ENCODE measurements at places on chromosomes 12 and 14.

DNA sequence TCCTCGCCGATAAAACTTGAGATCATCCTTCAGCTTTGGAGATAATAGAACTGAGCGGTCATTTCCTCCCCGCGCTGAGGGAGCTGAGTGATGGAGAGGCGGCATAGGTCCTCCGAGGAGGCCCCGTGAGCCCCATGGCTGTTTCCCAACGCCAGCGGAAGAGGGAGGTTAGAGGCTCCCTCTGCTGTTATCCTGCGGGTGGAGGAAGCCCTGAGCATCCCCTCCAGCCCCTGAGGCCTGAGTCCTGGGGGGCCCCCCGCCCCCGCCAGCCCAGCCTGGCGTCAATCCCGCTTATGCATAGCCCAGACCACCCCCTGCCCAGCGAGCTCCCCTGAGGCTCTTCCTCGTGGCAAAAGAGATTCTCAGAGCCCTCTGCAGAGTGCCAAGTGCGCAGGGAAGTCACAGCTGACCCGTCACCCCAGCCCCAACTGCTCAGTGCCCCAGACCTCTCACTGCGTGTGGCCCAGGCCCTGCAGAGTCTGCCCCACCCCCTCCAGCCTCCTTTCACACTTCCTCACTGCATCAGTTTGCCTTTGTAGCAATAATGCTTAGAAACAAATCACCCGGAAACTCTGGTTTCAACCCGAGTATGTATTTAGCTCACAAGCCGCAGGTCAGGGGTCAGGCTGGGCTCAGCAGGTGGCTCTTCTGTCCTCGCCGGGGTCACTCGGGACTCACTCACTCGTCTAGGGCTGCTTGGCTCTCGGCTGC, 44.7 kb upstream of the GALNT9 start:
- no peak for DNase-seq

DNA sequence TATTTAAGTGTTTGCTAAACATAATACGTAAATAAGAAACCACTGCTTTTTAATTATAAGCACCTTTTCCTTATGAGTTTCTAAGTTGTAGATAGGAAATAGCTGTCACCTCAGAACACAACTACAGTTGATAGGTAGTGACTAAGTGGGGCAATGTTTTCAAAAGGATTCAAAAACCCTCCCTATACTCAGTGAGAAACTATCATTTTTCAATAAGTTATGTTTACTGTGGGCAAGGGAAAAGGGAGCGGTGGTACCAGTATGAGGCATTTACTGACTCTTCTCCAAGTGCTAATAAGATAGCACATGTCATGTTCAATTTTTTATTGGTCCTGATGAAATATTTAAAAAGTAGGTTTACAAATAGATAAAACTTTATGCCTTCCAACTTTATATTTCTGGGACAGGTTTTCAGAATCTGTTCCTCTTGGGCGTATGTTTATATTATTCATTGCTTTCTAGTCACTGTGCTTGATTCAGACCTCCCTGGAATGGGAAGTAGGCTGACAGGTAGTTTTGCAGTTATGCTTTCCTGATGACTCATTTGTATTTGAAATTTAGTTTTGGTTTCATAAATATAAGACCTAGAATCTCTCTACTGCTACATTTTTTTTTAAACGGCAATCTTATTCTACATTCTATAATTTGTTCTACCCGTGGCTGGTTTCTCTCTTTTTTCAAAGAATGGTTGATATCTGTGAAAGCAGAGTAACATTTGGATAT, 153.1 kb downstream of the TMEM117 start:
- DNase-seq, result no peak

DNA sequence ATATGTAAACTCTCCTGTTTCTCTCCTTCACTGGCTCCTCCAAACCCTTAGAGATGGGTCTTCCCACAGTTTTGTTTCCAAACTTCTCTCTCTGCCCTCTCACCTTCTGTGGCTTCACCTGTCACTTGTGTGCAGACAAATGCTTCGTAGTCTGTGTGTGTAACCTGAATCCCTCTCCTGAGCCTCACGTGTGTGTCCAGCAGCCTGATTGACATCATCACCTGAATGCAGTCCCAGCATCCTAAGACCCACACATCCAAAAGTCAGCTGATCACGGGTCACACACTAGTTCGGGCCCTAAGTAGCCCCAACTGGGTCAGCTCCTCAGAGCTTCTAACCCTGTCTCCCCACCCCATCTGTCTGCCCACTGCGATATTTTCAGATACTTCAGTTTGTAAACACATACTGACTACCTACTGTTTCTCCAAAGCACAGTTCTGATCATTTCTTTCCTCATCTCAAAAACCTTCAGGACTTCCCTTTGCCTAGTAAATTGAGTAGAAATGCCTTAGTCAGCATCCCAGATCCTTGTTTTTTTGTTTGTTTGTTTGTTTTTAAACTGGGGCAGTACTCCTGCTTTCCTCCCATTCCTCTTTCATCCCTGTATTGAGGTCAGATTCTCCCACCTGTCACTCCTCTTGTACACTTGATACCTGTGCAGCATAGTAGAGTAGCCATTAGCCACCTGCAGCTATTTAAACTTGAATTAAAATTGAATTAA, 23.7 kb downstream of the FNTB start:
- DNase-seq, result no peak

GRCh38 chr12:99043319-99043914, 398.3 kb downstream of the APAF1 start:
- DNase-seq, result no peak

- no peak for DNase-seq
These were observed 9.7 kb downstream of the TPH2 start for GRCh38 chr12:71948390-71948789.

DNA sequence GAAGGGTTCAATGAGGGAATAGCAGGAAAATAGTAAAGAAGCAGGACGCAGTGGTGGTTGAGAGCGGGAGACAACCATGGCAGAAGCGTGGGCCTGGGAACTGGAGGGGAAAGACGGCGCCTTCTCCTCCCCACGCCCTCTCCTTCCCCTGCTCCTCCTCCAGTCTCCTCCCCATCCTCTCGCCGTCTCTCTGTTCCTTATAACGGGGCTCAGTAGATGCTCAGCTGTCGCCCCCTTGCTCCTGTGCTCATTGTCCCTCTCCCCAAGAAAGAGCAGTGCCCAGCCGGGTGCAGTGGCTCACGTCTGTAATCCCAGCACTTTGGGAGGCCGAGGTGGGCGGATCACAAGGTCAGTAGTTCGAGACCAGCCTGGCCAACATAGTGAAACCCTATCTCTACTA, 142.0 kb downstream of the BCL11B start:
- DNase-seq, result no peak

GRCh38 chr14:100400115-100400514, 77.0 kb downstream of the SLC25A47 start:
- DNase-seq, result no peak

DNA sequence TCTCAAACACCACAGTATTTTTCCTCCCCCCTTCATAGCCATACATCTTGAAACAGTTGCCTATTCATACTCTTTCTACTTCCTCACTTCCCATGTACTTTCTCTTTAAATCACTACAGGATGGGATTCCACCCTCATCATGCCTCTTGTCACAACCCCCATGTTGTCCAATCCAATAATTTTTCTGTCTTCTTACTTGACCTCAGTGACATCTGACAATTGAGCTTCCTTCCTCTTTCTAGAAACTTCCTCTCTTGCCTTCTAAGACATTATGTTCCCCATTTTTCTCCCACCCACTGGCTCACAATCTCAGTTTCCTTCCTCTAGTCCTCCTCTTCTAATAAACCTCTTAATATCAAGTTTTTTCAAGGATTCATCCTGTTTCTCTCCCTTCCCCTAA, 5.3 kb downstream of the C2CD5 start:
- DNase-seq, result no peak

DNA sequence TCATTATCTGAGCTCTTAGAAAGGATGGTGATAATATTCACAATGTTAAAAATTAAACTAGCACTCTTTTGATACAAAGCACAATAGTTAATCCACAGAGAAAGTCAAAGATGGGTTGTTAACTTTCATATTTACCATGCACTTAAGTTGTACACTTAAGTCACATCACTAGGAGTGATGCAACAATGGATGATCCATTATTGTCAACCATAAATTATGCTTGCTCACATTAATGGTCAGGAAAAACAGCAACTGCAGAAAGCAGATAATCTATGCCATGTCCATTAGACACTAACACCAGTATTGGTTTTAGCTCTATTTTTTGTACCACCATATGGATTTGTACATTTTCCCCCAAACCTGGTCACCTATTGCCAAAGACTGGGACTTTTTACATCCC, 195.5 kb downstream of the FOXA1 start:
- DNase-seq, result no peak

- no peak for DNase-seq
These were observed 19.3 kb upstream of the KIF26A start for GRCh38 chr14:104119119-104119487.

- peak; percentile 27 for DNase-seq
These were observed 493.2 kb upstream of the GARIN6 start for GRCh38 chr12:99154216-99154982.

GRCh38 chr12:105334001-105334400, 3.5 kb downstream of the C12orf75 start:
- DNase-seq, result no peak

DNA sequence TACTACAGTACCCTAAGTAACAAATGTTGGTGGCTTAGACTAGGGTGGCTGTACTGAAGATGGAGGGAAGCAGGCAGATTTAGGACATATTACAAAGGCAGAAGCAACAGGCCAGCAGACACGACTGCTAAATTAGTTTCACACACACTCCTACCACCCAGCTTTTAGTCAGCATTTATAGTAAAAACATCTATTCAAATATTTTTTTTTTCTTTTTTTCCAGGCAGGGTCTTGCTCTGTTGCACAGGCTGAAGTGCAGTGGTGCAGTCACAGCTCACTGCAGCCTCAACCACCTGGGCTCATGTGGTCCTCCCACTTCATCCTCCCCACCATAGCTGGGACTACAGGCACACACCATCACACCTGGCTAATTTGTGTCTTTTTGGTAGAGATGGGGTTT, 72.9 kb downstream of the CDK17 start:
- no peak for DNase-seq

GRCh38 chr12:94128280-94128679, 20.1 kb upstream of the PLXNC1 start:
- no peak for DNase-seq

DNA sequence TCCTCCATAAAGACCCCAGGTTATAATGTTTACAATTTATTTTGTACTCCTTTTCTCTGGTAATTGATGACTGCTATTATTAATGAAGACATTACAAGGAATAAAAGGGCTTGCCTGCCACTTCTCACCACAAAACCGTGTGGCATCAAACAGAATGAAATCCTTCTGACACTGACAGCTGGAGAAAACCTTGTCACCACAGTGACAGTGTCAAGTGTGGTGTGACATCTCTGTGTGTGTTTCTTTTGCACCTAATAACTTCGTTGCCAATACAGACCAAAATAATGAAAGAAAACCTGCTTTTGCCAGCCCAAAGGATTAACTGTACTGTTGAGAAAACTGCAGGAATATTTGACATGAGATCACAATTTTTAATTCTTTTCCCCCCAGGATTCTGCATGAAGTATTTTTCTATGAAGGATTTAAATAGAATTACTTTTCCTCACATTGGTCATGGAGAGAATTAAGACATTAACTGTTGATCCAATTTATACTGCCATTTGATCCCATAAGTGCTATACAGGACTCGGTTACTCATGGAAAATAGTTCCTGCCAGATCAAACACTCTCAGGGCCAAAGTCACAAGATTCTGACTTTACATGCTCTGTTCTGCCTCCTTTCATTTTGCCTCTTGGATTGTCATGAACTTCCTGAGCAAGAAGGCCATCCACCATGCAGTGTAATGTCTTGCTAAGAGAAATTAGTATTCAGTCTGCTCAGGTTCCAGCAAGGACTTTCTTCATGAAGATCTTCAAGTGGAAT, 60.4 kb upstream of the IFNG-AS1 start:
- DNase-seq, result no peak

- no peak for DNase-seq
These were observed 100.6 kb downstream of the OTOGL start for GRCh38 chr12:80199931-80200330.

GRCh38 chr12:89927226-89927698, 218.6 kb upstream of the ATP2B1 start:
- no peak for DNase-seq

- DNase-seq, result no peak
These were observed 228.8 kb upstream of the RGS6 start for GRCh38 chr14:71703477-71703876.

GRCh38 chr14:73750531-73750901, 36.3 kb upstream of the PNMA1 start:
- DNase-seq, result no peak

- DNase-seq, result no peak
These were observed 62.5 kb upstream of the METAP2 start for GRCh38 chr12:95411466-95411865.

- DNase-seq, result no peak
These were observed 61.8 kb downstream of the RCOR1 start for GRCh38 chr14:102654298-102654697.

GRCh38 chr14:73173092-73173735, 36.9 kb downstream of the PSEN1 start:
- peak; percentile 1 for DNase-seq

GRCh38 chr14:106505366-106505765, 979.0 kb downstream of the TMEM121 start:
- DNase-seq, result no peak

DNA sequence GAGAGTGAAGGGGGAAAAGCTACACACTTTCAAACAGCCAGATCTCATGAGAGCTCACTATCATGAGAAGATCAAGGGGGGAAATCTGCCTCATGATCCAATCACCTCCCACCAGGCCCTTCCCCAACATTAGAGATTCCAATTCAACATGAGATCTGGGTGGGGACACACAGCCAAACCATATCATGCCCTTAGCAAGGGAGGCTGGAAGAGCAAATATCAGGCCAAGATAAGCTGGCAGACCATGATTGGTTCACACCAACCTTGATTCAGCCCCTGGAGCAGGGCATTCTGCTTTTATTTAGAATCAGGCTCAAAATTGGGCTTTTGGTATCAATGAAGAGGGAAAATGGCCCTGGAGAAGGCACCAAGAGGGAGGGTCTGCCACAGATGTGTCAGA, 137.4 kb downstream of the PRKCH start:
- DNase-seq, result no peak

GRCh38 chr12:4285070-4285469, 11.5 kb downstream of the CCND2 start:
- no peak for DNase-seq

DNA sequence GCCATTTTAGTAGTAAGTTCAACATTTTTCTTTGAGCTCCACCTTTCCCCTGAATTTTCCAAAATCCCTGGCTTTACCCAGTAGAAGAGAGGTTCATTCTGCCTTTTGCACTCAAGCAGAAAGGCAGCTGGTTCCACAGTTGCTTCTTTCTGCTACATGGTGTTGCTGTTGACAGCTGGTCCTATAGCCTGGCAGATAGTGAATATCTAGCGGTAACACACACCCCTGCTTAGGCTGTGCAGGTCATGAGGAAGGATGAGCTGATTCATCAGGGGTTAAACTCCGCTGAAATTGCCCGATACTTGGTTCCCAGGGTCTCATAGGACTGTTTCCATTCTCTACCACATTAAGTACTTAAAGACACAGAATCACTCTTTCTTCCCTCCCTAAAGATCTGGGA, 62.4 kb downstream of the PUS7L start:
- DNase-seq, result no peak

- DNase-seq, result no peak
These were observed 550 bp upstream of the RESF1 start for GRCh38 chr12:31958569-31959160.
